ENCODE measurements at places on chromosomes 7 and 10. TPM values are rescaled to one million over a fixed set of nuclear protein-coding genes. Genes with fewer than 3 reads are reported as not detected.

The IGF2BP3 gene
- 93.9 TPM for total RNA-seq

The PDK4 gene
- total RNA-seq, result not detected

The CACNB2 gene
- total RNA-seq, result under 0.01 TPM

The ADARB2 gene
- total RNA-seq, result not detected

The RELN gene
- under 0.01 TPM for total RNA-seq

The LRMDA gene
- 3.9 TPM for total RNA-seq

The WNT2 gene
- 14.5 TPM for total RNA-seq

The FGL2 gene
- total RNA-seq, result 0.11 TPM

The ELMO1 gene
- total RNA-seq, result not detected

The WNT8B gene
- not detected for total RNA-seq

The PPP2R2D gene
- 28.7 TPM for total RNA-seq

The SPDYE1 gene
- not detected for total RNA-seq

The EVX1 gene
- not detected for total RNA-seq

The ZSCAN21 gene
- total RNA-seq, result 8.0 TPM

The TYW1B gene
- 1.6 TPM for total RNA-seq

The PAPSS2 gene
- total RNA-seq, result 12.2 TPM

The AMZ1 gene
- total RNA-seq, result 16.2 TPM

The CALCR gene
- total RNA-seq, result not detected

The RAMP3 gene
- total RNA-seq, result not detected
